Activated CD8-positive, alpha-beta T cell treated with anti-CD3 and anti-CD28 coated beads, Interleukin-2, amount 10 ng/mL, durations not matched to agents 7 days and 5 days (primary cell): ENCODE measurements at places on chromosomes 4 and X.

GRCh38 chrX:31670245-31670644, 598.4 kb upstream of the FTHL17 start:
- H3K27ac ChIP-seq, result no peak overlapping the region
- H3K36me3 ChIP-seq, result no peaks in the 10 kb centered on the region
- no peaks in the 10 kb centered on the region for H3K4me1 ChIP-seq
- no peak for DNase-seq

GRCh38 chrX:129665916-129666644, 11.3 kb upstream of the APLN start:
- peaks cover 10% of the 10 kb centered on the region for H3K4me1 ChIP-seq
- peaks cover 38% of the 10 kb centered on the region for H3K27me3 ChIP-seq
- peaks cover 2% of the 10 kb centered on the region for H3K36me3 ChIP-seq
- no peak for DNase-seq
- H3K4me3 ChIP-seq, result no peak overlapping the region

DNA sequence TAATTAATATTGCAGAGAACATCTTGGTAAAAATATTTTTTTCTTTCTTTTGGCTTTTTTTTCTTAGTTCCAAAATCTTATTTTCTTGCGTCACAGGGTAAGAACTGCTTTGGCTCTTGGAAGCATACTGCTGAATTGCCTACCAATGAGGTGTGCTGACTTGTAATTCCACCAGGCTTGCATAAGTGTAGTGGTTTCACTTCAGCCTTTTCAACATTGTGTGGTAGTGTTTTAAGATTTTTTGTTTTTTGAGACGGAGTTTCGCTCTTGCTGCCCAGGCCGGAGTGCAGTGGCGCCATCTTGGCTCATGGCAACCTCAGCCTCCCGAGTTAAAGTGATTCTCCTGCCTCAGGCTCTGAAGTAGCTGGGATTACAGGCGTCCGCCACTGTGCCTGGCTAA, 42.4 kb downstream of the N4BP2 start:
- H3K27ac ChIP-seq, result no peak overlapping the region
- peaks cover 24% of the 10 kb centered on the region for H3K36me3 ChIP-seq
- H3K4me1 ChIP-seq, result no peaks in the 10 kb centered on the region
- no peak overlapping the region for H3K4me3 ChIP-seq

- no peak overlapping the region for H3K4me3 ChIP-seq
- H3K27ac ChIP-seq, result no peak overlapping the region
- DNase-seq, result no peak
- H3K27me3 ChIP-seq, result no peaks in the 10 kb centered on the region
- peaks cover 20% of the 10 kb centered on the region for H3K4me1 ChIP-seq
- H3K36me3 ChIP-seq, result peaks cover 21% of the 10 kb centered on the region
These were observed 55.8 kb downstream of the LRP2BP start for GRCh38 chr4:185339941-185340340.

DNA sequence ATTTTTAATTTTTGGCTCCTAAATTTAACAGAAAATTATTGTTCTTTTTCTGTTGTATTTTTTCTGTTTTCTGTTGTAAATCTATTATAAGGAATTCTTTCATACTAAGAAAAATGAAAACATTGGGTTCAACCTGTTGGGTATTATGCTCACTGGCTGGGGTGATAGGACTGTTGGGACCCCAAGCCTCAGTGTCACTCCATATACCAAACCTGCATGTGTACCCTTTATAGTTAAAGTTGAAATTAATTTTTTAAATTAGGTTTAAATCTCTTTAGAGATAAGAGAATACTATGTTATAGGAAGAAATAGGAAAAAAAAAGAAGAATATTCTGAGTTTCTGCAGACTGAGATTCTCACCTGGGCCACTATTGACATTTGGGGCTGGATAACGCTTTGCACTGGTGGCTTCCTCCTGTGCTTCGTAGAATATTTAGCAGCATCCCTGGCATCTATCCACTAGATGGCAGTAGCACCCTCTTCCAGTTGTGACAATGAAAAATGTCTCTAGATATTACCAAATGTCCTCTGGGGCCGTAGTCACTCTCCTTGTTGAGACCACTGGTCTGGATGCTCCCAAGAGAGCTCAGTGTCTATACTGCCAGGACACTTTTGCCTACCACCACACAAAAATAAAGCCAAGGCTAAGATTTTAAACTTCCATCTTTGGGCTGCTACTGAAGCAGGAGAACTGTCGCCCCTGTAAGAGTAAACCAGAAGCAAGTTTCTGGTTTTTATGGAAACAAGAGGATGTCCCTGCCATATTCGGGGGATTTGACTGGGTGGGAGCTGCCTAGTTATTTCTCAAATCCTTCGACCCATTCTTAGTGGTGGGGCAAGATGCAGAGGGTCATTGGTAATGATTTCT, 22.4 kb upstream of the CLTRN start:
- no peak overlapping the region for H3K4me3 ChIP-seq
- H3K4me1 ChIP-seq, result peaks cover 14% of the 10 kb centered on the region

DNA sequence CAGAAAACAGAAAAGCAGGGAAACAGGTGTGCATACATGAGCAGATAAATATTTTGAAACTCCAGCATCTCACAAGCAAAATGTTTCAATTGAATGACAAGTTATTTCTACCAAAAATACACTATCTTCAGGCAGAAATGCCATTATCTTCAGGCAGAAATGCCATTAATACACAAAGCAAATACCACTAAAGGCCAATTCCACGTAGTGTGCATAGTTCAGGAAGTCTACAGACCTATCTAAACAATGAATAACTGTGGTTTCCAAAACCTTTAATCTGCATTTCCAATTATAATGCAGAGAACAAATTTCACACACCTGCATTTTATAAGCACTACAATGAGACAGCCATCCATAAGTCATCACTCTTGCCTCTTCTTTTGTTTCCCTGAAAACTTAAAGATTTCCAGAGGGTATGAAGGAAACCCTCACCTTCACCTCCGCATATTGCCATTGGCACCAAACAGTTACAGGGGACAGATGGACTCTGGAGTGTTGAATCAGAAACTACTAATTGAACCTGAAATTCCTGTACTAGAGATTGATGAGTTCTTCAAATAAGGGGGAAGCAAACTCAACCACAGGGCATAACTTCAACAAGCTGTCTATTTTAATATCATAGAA, 179.0 kb downstream of the PDGFC start:
- no peaks in the 10 kb centered on the region for H3K27me3 ChIP-seq
- H3K36me3 ChIP-seq, result no peaks in the 10 kb centered on the region
- H3K27ac ChIP-seq, result no peak overlapping the region
- no peak overlapping the region for H3K4me3 ChIP-seq
- H3K4me1 ChIP-seq, result no peaks in the 10 kb centered on the region

- no peaks in the 10 kb centered on the region for H3K36me3 ChIP-seq
- no peaks in the 10 kb centered on the region for H3K4me1 ChIP-seq
- H3K27ac ChIP-seq, result no peak overlapping the region
- peaks cover 4% of the 10 kb centered on the region for H3K27me3 ChIP-seq
- no peak for DNase-seq
These were observed 104.7 kb downstream of the SYNPO2 start for GRCh38 chr4:118993333-118993732.

GRCh38 chrX:48468247-48468671, 1.8 kb downstream of the SLC38A5 start:
- H3K27ac ChIP-seq, result peak overlapping the region; percentile 90
- H3K27me3 ChIP-seq, result no peaks in the 10 kb centered on the region
- peaks cover 39% of the 10 kb centered on the region for H3K36me3 ChIP-seq
- peak overlapping the region; percentile 97 for H3K4me3 ChIP-seq

DNA sequence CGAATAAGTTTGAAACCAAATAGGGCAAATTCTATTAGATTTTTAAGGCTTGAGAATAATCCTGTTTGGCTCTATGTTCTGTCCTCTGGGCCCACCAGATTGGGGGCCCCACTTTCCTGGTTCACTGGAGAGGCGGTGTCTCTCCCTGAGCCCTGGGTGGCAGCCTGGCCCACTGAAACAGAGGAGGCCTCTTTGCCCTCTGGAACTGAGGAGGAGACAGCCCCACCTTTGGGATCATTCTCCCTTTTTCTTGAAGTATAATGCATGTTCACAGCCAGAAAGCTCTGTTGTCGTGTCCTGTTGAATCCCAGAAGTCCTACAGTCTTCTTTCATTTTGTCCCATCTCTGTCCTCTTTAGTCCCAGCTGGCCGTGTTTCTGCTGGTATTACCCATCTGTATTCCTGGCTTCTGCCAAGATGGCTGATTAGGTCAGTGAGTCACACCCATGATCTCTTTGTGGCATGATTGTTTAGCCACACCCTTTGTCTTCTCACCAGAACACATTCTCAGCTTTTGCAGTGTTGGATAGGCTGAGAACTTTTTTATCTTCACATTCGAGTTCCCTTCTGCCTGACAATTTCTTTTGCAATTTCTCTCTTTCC, 8.1 kb upstream of the TBC1D25 start:
- no peak for DNase-seq
- H3K27ac ChIP-seq, result peak overlapping the region; percentile 76
- H3K4me1 ChIP-seq, result peaks cover 43% of the 10 kb centered on the region
- H3K36me3 ChIP-seq, result peaks cover 25% of the 10 kb centered on the region
- no peaks in the 10 kb centered on the region for H3K27me3 ChIP-seq
- no peak overlapping the region for H3K4me3 ChIP-seq

DNA sequence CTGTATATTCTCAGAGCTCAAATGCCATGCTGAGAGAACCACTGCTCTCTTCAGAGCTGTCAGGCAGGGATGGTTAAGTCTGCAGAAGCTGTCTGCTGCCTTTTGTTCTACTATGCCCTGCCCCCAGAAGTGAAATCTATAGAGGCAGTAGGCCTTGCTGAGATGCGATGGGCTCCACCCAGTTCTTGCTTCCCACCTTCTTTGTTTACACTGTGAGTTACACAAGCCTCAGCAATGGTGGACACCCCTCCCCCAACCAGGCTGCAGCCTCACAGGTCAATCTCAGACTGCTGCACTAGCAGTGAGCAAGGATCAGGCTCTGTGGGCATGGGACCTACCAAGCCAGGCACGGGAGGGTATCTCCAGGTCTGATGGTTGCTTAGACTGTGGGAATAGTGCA, 271.6 kb downstream of the CENPC start:
- H3K27ac ChIP-seq, result no peak overlapping the region
- no peaks in the 10 kb centered on the region for H3K27me3 ChIP-seq
- no peaks in the 10 kb centered on the region for H3K36me3 ChIP-seq

DNA sequence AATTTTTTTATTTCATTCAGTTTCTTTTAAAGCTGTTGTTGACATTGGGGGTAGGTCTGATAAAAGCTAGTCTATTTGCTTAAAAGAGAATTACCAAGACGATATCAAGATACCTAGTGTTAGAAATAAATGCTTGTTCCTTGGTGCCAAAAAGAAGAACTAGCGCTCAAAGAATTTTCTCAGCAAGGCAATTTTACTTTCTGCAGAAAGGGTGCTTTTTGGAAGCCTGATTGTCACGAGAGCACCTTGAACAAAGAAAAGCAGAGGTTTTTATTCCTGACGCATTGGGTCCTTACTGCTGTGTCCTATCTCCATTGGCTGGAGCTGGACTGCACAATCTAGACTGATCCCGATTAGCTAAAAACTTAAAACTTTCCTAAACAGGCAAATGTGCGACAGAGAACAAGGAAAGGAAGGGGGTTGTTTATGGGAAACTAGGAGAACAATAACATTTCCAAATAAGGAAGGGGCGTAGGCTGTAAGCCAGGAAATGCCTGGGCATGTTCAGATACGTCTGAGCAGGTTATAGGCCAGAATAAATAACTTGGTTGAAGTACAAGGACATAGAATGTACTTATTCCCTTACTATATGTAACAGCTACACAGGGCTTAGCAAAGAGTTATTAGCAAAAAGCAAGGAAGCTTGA, 50.3 kb upstream of the STPG2 start:
- no peak for DNase-seq
- no peak overlapping the region for H3K4me3 ChIP-seq
- H3K27ac ChIP-seq, result no peak overlapping the region
- no peaks in the 10 kb centered on the region for H3K4me1 ChIP-seq
- H3K36me3 ChIP-seq, result peaks cover 5% of the 10 kb centered on the region

- H3K4me3 ChIP-seq, result no peak overlapping the region
- no peak overlapping the region for H3K27ac ChIP-seq
- DNase-seq, result no peak
- H3K27me3 ChIP-seq, result no peaks in the 10 kb centered on the region
- H3K4me1 ChIP-seq, result no peaks in the 10 kb centered on the region
- H3K36me3 ChIP-seq, result no peaks in the 10 kb centered on the region
These were observed 55.0 kb downstream of the RPS6KA6 start for GRCh38 chrX:84133023-84133422.

DNA sequence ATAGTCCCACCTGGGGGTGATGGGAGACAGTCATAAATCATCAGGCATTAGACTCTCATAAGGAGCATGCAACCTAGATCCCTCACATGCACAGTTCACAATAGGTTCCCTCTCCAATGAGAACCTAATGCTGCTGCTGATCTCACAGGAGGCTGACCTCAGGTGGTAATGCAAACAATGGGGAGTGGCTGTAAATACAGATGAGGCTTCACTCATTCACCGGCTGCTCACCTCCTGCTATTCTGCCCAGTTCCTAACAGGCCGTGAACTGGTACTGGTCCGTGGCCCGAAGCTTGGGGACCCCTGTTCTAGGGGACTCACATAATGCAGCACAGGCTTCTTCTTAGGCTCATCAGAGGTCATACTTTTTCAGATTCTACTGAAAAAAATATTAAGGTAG, 625.9 kb upstream of the AGA start:
- no peak overlapping the region for H3K27ac ChIP-seq
- DNase-seq, result no peak
- no peaks in the 10 kb centered on the region for H3K36me3 ChIP-seq
- no peaks in the 10 kb centered on the region for H3K4me1 ChIP-seq
- no peak overlapping the region for H3K4me3 ChIP-seq
